ENCODE measurements at places on chromosomes 2 and 18. TPM values are rescaled to one million over a fixed set of nuclear protein-coding genes. Genes with fewer than 3 reads are reported as not detected.

The TMEM178A gene
- 3.6 TPM for total RNA-seq

- DNase-seq, result no peak
Observed at GRCh38 chr2:97834610-97835009, 121.2 kb downstream of the ZAP70 start.

- no peak for DNase-seq
Observed at GRCh38 chr2:156057647-156058046, 274.9 kb downstream of the NR4A2 start.

DNA sequence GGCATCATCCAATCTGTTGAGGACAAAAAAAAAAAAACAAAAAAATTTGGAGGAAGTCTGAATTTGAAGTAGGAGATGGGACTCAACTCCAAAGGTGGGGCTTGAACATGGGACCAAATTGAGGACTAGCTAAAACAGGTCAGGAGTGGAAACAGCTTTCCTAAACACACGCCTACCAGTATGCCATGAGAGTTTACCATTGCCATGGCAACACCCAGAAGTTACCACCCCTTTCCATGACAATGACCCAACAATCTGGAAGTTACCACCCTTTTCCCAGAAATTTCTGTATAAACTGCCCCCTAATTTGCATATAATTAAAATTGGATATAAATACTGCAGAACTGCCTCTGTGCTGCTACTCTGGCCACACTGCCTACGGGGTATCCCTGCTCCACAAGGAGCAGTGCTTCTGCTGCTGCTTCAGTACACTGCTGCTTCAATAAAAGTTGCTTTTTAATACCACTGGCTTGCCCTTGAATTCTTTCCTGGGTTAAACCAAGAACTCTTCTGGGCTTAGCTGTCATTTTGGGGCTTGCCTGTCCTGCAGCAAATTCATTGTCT is 73.3 kb upstream of the FSIP2 start:
- DNase-seq, result no peak

DNA sequence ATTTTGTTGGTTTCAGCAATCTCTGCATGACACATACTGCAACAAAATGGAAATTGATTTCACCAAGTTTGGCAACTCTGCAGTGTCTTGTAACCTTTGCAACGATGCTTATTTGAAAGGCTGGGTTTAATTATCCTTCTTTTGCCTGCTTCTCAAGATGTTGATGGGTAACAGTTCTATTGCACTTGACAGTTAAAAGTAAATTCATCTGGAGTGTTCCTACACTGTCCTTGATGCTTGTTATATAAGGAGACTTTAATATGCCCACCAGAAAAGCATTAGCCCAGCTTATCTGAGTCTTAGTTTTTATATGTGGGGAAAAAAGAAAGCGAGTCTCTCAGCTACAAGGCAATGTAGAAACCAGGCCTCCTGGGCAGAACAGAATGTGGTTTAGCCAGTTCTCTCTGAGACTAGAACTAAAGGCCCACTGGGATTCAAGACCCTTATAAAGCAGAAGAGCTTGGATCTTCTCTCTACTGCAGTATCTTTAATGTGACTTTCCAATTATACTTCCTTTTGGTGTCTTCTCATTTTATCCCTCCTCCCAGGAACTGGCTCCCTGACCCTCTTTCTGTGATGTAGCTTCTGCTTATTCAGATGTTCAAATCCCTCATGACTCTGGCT is 106.8 kb upstream of the LYPD6 start:
- DNase-seq, result no peak

DNA sequence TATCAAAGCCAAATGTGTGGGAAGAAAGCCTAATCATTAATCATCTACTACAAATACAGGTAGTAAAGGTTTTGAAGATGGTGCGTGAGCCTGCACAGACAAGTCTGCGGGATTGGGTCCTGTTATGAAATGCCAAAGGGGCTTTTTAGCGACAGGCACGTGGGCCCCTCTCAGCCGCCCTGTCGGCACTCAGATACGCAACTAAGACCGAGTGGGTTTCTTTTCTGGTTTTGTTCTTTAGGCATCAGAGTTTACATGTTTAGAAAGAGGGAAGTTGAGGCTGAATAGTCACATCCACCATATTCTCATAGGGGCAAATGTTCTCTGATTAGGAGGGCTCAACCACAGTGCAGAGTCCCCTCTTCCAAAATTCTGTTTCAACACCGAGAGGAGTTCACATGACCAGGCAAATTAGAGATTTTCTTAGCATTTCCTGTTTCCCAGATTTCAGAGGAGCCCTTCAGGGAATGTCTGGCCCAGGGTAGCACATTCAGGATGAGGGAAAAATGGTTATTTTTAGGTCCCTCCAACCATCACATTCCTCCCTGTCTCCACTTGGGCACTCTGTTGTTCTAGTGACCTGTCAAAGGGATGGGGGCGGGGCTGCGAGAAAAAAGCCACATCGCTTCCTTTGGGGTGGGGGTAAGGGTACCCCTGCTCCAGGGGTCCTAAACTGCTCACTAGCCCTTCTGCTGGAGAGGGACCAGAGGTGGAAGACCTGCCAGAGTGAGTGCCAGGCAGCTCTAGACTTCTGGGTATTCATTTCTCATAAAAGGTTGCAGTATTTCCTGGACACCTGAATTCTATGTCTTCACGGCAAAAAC is 159.2 kb downstream of the BCL2 start:
- DNase-seq, result no peak

DNA sequence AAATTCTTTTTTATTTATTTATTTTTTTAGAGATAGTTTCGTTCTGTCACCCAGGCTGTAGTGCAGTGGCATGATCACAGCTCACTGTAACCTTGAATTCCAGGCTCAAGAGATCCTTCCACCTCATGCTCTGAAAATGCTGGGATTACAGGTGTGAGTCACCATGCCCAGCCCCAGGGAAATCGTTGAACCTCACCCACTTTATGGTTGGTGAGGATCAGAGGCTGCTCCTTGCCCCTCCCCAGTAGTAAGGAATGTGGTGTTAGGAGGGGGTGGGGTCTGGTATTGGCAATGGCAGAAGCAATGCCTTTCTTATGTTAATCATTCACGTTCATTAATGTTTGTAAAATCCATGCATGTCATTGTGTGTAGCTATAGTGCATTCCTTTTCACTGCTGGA is 161.9 kb downstream of the SUCLG1 start:
- no peak for DNase-seq
